HS-5 (cell line): ENCODE measurements at places on chromosomes 3 and 15.

GRCh38 chr3:104810896-104811295 is 555.8 kb upstream of the ALCAM start:
- DNase-seq, result no peak

DNA sequence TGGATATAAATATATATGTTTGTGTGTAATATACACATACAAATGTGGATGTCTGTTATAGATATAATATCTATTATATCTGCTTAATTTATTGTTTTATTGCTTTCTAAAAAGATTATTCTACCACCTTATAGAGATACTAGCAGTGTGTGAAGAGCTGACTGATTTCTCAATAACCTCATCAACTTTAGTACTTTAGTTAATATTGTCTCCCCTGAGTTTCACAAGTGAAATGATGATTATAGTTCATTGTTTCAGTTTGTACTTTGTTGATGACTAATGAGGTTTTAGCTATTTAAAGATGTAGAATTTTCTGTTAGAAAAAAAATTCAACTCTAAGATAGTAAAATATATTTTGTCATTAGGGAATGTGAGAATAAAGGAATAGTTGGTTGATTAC is 11.4 kb downstream of the RSRC1 start:
- no peak for DNase-seq

DNA sequence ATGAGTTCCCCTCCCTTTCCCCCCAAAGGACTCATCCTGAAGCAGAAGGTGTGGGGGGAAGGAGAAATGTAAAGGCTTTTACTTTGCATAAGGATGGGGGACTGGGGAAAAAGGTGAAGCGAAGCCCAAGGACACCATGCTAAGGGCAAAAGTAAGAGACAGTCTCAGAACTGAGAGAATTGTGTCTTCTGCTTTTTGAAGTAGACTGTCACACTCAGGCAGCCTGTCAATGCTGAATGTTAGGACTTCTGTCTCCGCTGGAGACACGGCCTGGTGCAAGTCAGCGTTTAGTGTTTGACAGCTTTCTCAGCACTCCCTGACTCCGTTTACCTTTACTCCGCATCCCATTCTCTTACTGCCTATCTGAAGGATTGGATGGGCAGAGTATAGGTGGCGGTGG is 13.8 kb downstream of the RBM5 start:
- DNase-seq, result no peak

GRCh38 chr3:190120269-190121060 is at the start of gene P3H2:
Gene P3H2, minus strand, starts transcription at chr3:190120897. Its CDS starts 166 bp downstream, at chr3:190120731.
- peak; percentile 53 for DNase-seq

DNA sequence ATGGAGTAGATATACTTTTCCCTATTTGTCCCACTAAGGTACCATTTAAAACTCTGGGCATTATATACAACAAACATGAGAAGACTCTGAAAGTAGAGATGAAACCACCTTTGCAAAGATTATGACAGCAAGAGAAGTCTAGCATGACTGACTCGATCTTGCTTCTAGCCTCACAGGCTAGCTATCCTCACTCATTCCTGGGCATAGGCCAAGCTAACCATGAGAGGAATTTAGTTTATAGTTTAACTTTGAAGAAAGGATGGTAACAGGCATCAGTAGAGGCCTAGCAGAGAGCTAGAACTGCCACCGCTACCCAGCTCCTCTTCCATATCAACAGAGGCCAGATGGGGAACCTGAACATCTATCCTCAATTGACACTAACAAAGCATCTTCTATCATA is 63.5 kb upstream of the FSIP1 start:
- no peak for DNase-seq

GRCh38 chr3:17040990-17041377 is 156.2 kb downstream of the PLCL2 start:
- no peak for DNase-seq

- no peak for DNase-seq
Measured at GRCh38 chr15:81481346-81481745, 107.3 kb upstream of the TMC3 start.

DNA sequence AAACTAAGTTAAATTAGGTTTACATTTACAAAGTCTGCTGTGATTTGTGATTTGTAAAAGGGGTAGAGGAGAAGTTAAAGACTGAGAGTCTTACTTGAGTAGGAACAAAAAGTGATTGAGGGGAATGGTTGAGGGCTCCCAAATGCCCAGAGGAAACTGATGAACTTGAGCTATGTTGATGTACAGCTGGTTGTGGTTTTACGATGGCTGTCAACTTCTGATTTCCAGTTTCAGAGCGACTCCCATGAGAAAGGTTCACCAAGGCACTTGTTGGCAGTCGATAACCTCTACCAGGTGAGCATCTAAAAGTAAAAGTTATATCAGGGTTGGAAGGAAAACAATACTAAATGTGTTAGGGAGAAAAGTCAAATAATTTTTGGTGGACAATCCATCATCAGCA is 91.0 kb downstream of the XRN1 start:
- DNase-seq, result no peak

- DNase-seq, result no peak
Measured at GRCh38 chr3:85171976-85172375, 213.2 kb downstream of the CADM2 start.

DNA sequence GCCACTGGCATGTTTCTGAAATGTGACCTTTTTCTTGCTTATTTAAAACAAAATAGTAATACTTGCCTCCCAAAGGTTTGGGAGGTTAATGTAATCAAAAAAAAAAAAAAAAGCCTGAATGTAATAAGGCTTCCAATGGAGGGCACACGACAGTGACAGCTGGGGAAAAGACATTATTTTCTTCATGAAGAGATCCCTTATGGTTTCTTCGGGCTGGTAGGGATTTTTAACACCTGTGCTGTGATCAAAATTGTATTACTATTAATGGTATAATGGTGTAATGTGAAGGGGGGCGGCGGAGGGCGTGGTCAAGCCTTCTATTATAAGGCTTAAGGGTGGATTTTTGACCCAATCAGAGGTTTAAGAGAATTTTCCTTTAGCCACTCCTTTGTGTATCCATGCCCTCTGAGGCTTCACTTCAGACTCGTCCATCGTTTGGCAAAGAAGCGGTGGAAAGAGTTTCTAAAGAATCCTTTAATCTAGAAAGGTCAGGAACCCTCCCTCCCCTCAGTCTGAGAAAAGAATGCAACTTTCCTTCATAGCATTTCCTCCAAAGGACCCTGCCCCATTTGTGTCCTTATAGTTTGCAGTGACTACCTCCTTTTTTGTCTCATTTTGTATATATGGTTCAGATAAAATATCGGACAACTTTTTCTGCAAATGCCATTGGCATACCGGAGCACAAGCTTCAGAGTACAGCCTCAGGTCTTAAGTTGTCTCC is 89.5 kb upstream of the CHD2 start:
- no peak for DNase-seq

DNA sequence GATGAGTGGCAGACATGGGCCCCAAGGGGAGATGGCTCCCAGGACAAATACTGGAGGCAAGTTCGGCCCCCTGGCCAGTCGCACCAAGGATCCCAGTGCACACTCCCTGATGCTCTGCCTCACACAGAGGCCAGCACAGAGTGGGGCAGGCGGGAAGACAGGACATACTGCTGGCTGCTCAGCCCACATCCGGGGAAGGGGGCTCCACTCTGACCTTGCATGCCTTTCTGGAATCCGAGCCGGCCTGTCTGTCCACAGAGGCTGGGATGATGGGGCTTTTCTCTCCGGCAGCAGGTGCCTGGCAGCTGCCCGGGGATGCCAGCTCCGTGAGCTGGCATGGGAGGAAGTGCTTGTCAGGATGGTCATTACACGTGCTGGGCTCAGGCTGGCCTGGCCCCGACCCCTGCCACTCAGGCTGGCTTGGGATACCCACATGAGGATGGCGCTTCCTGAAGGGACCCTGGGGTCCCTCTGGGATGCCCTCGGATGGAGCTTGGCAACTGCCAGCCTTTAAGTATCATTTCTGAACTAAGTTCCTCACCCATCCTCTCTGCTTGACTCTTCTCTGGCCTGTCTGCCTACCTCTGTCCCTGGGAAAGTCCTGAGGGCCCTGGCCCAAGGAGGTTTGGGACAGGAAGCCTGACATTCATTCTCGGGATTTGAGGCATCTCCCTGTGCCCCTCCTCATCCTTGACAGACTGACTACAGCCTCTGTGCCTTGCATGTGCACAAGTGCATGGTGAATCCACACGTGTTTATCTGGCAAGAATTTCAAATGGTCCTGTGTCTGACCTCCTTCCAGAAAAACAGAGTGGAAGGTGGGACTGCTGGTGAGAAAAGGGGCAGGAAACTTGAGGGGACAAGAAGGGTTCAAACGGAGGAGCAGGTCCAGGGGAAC is 46.5 kb downstream of the EXOG start:
- no peak for DNase-seq

DNA sequence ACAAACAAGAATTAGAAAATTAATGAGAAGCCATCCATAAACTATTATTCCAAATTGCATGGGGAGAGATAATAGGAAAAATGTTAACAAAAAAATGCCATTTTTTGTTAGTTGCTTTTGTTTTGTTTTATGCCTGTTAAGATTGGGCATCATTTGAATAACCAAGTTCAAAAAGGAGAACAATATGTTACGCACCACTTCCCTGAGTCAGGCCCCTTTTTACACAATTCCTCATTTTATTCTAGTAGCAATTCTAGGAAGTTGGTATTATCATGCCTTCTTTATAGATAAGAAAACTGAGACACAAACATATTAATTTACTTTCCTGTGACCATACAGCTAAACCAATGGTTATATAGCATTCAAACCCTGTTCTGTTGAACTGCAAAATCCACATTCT is 736.9 kb upstream of the CCDC54 start:
- DNase-seq, result no peak

GRCh38 chr3:152471814-152472671 is 203.3 kb downstream of the MBNL1 start:
- no peak for DNase-seq

- no peak for DNase-seq
Measured at GRCh38 chr3:7798276-7798675, 703.3 kb upstream of the LMCD1 start.

DNA sequence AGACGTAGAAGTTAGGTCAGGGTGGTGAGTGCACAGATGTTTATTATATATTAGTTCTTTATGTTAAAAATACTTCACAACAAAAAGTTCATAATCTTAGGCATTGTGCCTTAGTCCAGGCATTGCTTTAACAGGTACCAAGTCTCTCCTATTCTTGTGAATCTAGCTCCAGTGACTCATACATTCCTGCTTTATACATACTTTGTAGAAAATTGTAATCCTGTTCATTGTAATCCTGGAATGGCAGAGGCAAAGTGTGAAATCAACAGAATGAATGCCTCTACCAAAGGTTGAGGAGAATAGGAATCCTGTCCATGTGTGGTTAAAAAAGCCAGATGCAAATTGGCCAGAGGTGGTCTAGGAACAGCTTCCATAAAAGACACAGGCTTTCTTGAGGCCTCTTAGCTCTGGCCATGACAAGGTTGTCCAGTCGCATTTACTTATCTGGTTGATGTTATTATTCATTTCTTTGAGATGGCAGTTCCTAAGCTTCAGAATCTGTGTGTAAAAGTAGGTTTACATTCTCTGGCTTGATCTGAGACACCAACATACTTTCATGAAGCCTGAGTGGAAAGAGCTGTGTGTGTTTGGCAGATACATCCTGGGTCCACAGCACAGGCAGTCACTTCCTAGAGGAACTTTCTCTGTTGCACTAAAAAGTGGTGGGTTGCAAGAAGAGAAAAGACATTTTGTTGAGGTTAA is 109.0 kb downstream of the CDIN1 start:
- peak; percentile 5 for DNase-seq

DNA sequence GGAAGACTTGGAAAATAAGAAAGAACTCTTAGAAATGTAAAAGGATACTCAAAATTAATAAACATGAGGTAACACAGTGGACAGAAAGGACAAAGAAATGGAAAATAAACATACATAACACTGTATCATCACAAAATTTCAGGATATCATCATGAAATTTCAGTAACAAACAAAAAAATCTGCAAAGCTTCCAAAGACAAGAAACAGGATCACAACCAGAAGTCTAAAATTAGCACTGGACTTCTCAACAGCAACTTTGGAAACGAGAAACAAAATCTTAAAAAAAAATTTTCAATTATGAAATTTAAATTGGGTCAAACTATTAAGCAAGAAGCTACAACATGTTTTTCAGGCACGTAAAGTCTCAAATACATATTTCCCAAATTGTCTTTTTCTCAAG is 238.8 kb downstream of the STAG1 start:
- no peak for DNase-seq

DNA sequence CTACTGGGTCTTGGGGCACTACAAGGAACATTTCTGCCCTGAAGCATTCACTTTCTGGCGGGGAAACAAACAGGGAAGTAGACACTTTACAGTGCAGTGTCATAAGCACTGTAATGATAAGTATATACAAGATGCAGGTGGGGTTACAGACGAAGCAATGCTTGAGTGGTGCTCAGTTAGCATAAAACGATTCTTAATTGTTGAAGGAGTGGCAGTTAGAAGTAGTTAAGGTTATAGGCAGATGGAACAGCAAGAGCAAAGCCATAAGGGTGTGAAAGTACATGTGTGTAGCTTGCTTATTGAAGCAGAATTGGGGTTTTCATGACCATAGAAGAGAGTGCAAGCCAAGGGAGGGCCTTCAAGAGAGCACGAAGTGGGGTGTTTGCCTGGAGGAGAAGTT is 46.2 kb downstream of the SLC25A26 start:
- no peak for DNase-seq

DNA sequence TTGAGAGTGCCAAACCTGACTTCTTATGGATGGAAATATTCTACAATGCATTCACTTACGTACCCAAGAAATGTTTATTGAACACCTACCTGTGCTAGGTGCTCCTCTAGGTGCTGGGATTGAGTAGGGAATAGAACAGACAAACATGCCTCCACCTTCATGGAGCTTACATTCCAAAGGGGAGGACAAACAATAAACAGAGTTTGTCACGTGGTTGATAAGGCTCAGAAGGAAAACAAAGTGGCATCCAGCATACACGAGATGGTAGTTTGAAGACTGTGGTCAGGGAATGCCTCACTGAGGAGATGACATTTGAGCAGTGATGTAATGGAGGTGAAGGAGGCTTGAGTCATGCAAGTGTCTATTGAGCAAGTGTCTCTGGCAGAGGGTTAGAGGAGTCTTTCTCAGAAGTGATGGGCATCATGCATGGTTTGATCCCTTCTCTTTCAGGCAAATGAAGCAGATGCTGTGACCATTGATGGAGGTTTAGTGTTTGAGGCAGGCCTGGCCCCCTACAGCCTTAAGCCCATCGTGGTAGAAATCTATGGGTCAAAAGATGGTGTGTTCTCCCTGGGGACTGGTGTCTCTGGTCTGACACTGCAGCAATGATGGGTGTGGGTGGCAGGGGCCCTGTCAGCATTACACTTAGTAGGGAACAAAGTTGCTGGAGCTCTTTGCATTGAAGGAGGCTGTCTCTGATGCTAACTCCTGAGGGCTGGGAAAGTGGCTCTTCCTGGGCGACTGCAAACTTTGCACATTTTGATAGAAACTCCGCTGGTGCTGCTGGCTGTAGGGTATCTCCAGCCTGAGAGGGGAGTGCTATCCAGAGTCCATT is 29.7 kb upstream of the TOPBP1 start:
- DNase-seq, result no peak
